ENCODE measurements at places on chromosomes 7 and 10.

DNA sequence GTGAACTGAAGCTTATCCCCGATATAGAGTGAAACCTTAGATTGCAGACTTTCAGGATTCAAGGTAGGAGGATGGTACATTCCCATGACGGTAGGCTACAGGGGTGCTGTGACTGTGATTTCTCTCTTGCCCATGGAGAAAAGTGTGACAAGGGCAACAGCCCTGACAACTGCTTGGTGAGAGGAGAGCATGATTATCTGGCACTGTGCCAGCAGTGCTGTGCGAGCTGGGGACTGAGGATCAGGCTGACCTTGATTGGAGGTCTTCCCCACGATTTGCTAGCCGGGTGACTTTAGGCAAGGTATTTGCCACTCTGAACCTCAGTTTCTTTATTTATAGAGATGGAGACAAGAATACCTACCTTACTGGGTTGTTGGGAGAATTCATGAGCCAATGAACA lies 229.5 kb downstream of the PTEN start:
- DNase-seq: peak; percentile 17

- no peak for DNase-seq
Measured at GRCh38 chr10:44233561-44234482, 151.1 kb downstream of the CXCL12 start.

DNA sequence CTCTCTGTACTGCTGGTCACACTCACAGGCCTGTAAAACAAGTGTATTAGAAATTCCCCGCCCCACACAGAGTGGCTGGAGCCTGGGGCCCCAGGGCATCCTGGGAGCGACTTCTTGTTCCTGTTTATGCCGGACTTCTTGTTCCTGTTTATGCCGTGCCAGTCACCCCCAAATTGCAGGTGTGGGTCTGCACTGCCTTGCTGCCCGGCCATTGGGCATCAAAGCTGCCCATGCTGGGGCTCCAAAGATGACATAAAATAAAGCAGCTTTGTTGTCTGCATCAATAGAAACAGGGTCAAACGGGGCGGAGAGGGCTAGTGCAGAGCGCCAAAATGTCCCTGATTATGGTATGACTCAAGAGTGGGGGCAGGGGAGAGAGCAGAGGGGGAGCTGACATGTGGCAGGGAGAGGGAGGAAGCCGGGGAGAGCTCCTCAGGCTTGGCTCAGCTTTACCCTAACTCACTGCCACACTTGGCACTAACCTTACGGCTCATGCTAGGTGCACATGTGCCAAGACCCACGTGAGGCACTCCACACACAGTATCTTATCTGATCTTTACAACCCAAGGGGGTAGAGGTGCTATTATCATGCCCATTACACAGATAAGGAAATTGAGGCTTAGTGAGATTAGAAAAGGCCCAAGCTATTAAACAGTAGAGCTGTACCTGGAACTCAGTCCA lies 98.4 kb downstream of the PIP4K2A start:
- DNase-seq: peak; percentile 66

DNA sequence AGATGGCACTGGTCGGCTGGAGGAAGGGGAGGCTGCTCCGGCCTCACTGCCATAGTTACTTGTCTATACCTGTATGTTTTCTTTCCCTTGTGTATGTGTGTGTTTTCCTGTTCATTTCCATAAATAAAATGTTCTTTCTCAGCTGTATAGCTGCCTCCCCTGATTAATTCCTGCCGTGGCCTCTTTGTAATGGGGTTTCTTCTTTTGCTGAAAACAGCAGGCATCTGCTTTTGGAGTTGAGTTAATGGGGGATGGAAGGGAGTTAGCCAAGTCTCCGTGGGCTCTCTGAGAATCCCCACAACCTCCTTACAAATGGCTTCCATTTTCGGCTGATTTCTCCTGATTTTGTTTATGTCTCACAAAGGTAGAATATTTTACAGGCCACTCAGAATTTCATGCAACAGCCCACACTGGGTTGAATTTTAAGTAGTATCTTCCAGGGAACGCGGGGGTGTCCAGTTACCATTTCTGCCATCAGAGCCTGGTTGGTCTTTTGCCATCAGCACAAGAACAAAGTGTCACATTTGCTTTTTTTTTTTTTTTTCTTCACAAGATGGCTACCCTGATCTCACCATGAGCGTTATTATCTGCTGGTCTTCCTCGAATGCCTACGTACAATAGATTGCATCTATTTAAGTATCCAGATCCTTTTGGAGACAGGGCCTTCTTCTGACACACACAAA lies 88.1 kb upstream of the NRP1 start:
- no peak for DNase-seq

DNA sequence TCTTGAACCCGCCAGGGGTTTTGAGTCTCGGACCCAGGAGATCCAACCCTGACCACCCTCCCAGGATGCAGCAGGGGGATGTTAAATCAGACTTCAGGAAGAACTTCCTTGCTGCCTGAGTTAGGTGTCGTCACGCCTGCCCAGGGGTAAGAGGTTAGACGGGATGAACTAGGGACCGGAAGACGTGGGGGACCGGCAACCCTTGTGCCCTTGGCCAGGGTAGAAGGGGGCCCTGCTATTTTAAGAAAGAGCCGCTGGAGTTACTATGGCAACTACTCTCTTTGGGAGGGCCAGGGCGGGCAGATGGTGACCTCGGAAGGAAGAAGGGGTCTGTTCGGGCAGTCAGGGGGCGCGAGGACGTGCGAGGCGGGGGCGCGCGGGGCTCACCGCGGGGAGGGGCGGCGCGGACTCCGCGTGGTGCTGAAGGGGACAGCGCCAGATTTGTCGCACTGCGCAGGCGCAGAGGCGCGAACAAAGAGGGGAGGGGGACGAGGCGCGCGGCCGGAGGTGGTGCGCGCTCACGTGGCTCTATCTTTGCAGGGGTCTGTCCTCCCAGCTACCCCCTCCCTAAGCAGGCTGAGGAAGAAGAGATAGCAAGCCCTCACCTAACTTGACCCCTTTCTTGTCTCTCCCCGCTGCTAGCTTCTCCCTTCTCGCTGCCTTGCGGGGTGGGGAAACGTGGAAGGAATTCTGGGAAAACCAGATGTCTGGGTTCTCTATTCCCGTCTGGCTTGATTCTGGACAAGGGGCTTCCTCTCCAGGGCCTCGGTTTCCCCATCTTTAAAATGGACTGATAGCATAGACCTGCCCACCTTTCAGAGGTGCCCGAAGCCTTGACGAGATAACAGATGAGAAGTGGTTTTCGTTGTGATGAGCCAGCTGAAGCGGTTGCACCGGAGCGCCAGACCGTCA lies 940 bp upstream of the PSD start:
- DNase-seq: peak; percentile 51

GRCh38 chr7:82049442-82049841 lies 279.6 kb upstream of the HGF start:
- DNase-seq: no peak

DNA sequence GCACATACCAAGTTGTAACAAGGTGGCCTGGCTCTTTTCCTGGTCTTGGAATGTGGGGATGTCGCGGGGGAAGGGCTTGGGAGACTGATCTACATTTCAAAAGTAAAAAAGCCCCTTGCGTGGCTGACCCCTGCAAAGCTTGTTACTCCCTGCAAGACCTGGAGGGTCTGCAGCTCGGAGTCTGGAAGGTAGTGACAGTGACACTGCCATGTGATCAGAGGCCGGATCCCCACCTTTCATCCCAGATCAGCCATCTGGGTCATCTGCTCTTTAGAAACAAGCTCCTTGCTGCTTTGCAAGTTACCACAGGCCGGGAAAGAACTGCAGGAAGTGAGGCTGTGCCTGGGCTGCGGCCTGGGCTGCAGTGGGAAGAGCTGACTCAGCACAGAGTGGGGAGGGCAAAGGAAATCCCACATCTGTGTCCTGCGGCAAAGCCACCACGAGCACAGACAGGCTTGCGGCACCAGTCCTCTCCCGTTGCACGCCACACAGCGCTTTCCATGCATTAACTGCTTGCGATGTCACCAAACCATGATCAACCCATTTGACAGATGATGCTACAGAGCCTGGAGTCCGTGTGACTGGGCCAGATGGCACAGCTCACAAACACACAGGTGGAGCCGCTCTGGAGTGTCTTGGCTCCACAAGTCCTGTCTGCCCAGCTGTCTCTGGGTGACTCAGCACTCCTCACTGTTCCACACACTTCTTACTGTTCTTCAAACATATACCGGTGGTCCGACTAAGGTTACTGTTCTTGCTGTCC lies 97.7 kb downstream of the SH3PXD2A start:
- peak; percentile 86 for DNase-seq

- DNase-seq: no peak
Measured at GRCh38 chr10:79405221-79405994, 40.0 kb downstream of the ZCCHC24 start.

GRCh38 chr10:50470345-50470744 lies 153.4 kb downstream of the SGMS1 start:
- no peak for DNase-seq

DNA sequence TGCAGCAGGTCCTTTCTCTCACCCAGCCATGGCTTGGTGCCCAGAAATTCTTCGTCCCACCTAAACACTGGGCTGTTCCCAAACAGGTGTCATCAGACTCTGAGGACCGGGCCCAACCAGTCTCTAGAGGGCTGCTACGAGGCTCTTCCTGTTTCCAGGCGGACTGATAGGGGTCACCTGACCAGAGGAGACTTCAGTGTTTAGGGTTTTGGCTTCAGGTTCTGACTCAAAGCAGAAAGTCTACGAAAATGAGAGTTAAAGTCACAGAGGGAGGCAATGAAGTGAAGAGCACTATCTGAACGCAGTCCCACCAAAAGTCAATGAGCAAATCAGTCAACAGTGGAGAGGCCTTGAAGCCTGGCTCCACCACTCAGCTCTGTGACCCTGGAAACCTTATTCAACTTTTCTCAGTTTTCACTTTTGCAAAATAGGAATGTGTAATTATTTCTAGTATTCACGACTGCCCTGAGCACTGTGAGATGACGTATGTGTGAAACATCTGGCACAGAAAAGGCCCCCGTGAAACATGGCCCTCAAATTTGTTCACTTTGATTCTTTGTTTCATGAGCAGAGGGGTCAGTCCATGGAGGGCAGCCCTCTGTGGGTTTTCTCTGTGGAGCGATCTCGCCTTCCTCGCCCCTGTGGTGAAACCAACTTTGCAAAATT lies 189.9 kb upstream of the PDE1C start:
- no peak for DNase-seq

DNA sequence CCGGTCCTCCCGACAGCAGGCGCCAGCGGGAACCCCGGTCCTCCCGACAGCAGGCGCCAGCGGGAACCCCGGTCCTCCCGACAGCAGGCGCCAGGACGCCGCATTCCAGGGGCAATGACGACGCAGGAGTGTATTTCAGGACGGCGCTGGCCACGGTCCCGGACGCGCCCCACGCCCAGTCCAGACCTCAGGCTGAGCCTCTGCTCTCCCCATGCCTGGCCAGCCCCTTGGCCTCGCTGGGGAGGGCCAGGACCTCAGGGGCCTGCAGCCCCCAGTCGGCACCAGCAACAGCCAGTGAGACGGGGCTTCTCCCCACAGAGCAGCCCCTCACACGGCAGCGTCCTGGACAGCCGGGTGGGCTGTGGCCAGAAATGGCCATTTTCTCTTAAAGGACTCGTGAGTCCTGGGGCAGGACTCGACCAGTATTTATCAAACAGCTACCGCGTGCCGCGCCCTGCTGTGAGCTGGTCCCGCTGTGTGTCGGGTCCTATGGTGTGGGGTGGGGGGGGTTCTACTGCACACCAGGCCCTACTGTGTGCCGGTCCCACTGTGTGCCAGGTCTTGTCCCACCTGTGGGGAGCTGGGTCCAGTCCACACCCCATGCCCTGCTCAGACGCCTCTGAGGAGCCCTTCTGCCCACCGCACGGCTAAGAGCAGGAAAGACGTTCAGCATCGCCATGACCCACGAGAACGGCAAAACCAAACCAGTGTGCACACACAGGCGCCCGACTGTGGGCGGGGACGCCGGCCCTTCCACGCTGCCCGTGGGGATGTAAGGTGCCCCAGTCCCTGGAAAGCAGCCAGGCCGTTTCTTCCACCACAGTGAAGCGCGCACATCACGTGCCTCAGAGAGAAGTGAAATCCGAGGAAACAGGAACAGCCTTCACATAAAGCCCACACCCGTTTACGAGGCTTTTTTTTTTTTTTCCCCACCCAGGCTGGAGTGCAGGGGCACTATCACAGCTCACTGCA lies 33.3 kb downstream of the GET4 start:
- no peak for DNase-seq

GRCh38 chr7:91374321-91374989 lies 110.2 kb downstream of the FZD1 start:
- DNase-seq: no peak

DNA sequence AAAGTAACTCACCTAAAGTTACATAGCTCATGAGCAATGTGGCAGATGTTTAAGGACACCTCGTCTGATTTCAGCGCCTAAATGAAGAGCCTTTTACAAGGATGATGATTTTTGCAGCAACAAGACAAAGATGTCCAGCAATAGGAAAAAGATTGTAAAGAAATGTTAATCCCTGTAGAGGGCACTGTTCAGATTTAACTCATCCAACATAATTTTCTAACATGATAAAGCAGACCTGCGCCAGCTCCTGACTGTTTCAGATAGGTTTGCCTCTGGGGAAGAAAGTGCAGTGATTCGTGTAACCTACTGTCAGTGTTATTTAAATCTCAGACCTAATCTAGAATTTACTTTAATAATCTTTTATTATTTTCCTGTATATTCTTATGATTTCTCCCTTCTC lies 595.2 kb downstream of the AUTS2 start:
- no peak for DNase-seq

DNA sequence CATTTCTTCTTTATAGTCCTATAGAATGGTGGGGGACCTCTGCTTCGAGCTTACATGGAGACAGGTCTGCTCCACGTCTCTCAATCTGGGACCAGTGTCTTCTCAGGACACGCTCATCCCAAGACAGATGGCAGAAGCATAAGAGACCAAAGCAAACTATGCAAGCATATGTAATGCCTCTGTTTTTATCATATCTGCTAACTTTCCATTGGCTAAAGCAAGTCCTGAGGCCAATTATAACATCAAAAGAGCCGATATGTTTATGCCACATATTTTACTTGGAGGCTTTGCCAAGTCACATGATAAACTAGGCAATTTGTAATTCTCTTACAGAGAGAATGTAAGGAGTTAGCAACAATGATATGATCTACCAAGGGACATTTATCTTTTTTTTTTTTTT lies 102.6 kb upstream of the NRBF2 start:
- no peak for DNase-seq

DNA sequence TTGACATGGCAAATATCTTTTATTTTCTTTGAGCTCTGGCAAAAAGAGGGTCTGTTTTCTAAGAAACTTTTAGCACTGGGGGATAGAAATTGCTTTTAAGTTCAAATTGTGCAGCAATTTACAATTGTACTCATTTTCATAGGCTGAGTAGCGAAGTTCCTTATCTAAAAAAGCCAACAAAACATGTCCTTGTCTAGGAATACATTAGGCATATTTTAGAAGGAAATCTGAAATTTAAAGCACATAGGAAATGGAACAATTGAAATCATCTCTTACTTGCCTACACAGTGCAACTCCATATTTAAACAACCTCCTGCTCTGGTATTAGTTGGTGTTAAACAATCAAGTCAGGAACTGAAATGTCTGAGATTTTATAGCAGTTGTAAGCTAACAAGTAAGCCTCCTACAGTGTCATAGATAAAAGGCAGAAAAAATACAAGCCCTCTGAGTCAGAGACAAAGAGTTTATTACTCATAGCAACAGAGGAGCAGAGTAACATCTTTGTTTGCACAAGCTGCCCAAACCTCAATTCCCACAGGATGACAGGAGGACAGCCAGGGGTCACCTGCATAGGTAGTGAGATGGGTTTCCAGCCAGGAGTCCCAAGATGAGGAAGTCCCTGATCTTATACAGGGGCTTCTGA lies 280.2 kb upstream of the HGF start:
- peak; percentile 61 for DNase-seq

GRCh38 chr10:48251152-48251524 lies 23.4 kb downstream of the FRMPD2 start:
- no peak for DNase-seq

Measured in dermis blood vessel endothelial cell (primary cell).